ENCODE measurements at places on chromosomes 12 and 14.

DNA sequence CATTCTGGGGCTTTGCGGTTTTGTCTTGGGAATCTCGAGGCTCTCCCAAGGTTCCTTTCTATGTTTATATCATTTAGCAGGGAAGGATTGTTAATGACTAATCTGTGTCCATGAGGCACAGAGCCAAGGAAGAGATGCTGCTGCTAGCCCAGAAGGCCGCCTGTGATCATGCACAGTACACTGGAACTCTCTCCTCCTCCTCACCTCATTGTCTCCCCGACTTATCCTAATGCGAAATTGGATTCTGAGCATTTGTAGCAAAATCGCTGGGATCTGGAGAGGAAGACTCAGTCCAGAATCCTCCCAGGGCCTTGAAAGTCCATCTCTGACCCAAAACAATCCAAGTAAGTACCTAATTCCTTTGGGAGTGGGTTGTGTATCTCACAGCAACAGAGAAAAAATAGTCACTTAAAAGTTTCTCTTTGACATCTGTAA lies at the start of gene NR1H4:
Gene NR1H4 (plus strand): TSS at position 151 of the 435 bp plus-strand sequence. CDS start 19,458 bp downstream, outside the sequence.
- peak; percentile 93 for DNase-seq

DNA sequence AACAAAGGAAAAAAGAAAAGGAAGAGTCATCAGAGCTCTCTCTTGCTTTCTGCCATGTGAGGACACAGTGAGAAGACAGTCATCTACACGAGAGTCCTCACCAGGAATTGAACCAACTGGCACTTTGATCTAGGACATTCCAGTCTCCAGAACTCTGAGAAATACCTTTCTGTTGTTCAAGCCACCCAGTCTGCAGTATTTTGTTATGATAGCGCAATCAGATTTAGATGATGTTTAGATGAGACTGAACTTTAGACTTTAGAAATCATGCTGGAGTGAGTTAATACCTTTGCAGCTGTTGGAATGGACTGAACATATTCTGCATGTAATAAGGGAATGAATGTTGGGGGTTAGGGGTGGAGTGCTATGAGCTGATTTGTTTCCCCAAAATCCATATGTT lies 28.1 kb upstream of the RAB21 start:
- no peak for DNase-seq

DNA sequence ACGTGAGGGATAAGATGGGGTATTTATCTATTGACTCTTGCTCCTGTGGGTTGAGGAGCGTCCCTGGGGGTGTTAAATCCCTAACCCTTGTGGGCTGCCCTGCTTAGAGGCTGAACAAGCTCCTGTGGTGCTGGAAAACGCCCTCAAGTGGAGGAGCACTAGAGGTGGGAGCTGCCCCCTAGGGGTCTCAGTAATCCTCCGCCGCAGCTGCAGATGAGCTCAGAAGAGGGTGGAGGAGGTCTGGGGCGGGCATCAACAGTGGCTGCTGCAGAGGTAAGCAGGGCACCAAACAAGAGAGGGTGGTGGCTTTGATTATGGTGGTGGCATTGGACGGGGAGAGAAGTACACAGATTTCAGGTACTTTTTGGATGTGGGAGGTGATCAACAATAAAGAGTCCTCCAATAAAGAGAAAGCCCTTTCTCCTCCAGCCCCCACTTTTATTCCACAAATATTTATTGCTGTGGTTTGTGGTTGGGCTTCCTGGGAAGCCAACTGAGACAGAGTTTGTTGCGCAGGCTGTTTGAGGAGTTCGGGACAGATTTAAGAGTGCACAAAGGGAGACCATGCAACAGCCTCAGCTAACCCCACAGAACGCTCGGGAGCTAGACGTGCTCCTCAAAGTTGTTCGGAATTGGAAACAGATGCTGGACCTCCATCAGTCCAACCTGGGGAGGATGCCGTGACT lies 179.9 kb downstream of the ADCK1 start:
- DNase-seq = peak; percentile 43

- peak; percentile 51 for DNase-seq
These were observed 62.6 kb downstream of the DCAF5 start for GRCh38 chr14:69090187-69090789.

All from M059J (cell line).